ENCODE measurements at places on chromosomes 2 and 18.

GRCh38 chr2:240989451-240990265 is 8.8 kb upstream of the SNED1 start:
- peak; percentile 63 for DNase-seq

DNA sequence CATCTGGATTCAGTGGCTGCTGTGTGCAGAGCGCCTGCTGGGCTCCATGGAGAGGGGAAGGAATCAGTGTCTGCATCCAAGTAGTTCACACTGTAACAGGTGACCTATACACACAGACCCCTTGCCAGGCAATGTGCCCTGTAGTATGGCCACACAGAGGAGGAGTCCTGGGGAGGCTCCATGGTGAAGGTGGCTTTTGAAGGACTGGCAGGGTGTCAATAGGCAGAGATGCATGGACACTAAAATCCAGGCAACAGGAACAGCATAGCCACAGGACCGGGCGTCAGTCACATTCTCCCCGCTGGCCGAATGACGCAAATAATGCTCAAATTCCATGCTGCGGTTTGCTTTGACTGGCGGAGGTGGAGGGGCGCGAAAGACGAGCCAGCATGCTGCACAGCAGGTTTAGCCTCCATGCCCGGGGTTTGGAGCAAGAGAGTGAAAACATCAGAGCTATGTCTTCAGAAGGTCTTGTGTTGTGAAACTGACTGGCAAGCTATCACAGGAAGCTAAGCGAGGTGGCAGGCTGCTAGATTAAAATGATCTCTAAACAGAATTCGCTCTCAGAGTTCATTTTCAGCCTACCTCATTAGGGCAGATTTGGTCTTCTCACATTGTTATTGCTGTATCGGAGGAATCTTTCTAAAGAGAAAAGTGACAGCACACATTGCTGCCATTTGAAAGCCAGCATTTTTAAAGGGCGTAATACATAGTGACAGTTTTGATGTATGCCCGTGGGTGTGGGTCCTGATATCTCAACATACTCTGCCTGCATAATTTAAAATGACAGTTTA is 1.2 kb upstream of the CHMP1B start:
- DNase-seq = peak; percentile 54

GRCh38 chr18:49368876-49369440 is 91.5 kb downstream of the DYM start:
- DNase-seq = peak; percentile 30

- no peak for DNase-seq
Observed at GRCh38 chr2:150276737-150277136, 210.7 kb downstream of the RND3 start.

DNA sequence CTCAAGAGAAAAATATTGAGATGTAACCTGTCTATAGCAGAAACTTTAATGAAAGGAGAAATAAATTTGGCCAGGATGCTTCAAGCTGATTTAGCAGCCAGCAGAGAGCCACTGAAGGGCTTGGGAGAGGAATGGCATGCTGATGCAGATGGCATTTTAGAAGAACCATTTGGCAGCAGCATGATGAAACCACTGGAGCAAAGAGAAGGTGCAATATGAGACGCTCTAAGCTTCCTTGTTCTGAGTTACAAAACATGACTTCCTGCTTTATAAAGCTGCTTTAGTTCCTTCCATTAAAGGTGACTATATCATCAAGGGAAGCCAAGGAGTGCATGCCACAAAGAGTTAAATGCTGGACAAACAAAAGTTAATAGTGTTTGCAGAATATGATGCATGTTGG is 189.7 kb downstream of the PID1 start:
- DNase-seq = peak; percentile 8

GRCh38 chr2:236781933-236782816 is 212.6 kb downstream of the ACKR3 start:
- DNase-seq = no peak

- DNase-seq = no peak
Observed at GRCh38 chr2:219183151-219183772, 5.2 kb downstream of the RETREG2 start.

DNA sequence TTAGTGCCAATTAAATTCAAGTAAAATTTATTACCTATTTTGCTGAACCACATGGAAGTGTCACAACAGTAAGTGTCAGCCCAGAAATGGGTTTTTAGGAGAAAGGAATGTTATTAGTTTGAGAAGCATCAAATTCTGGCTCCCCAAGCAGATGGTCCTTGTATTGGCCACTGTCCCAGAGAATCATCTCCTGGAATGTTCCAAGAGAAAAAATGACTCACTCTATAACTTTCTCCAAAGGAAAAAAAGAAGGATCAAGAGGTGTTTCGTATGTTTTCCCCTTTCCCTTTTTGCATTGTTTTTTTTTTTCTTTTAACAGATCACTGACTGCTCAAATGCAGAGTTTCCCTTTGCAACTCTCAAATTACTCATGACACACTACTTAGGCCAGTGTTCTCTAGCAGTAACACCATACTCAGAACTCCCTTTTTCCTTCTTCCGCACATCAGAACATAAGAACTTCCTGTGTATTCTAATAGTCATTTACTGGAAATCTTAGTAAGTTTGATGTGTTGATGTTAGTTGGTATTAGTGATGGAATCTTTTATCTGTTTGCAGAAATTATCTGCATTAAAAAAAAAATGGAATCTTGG is 390.3 kb downstream of the GPD2 start:
- no peak for DNase-seq

DNA sequence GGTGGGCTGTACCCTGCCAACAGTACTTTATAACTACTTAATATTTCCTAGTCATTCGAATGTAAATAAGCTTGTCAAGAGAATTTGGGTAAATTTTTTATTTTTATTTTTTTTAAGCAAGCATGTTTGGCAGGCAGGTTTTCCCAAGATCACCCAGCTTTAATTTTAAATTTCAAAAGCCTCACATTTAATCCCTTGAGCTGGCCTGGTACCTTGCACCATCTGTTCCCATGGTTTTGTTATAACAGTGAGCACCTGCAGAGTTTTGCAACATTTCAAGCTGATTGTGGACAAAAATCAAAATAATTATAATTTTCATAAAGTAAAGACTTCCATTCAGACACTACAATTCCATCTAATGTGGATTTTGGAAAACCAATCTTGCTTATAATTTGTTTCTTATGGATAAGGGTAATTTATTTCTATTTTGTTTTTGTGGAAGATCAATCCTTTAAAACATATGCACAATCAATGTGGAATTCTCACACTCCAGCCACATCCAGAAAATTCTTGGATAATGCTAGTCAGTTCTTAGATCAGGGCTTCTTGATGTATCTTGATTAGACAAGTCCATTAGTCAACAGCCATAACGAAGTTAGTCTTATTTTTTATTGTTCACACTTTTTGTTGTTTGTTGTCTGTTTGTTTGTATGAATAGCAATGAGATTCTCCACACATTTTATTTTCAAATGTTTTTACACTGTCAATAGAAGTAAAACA is 689.3 kb downstream of the NR4A2 start:
- DNase-seq = no peak

DNA sequence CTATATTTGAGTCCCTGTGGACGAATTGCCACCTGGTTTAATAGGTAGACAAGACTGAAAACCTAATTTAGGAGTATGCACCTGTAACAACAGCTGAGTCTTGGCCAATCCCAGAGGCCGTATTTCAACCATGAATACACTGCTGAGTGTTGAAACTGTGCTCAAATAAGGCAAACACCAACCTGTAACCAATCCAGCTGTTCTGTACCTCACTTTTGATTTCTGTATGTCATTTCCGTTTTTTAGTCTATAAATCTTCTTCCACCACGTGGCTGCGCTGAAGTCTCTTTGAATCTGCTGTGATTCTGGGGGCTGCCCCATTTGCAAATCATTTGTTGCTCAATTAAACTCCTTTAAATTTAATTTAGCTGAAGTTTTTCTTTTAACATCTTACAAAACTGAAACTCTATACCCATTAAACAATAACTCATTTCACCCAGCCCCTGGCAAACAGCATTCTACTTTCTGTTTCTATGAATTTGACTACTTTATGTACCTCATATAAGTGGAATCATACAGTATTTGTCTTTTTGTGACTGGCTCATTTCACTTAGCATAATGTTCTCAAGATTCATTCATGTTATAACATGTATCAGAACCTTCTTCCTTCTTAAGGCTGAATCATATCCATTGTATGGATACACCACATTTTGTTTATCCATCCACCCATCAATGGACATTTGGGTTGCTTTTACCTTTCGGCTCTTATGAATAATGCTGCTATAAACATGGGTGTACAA is 7.5 kb upstream of the YPEL5 start:
- DNase-seq = no peak

DNA sequence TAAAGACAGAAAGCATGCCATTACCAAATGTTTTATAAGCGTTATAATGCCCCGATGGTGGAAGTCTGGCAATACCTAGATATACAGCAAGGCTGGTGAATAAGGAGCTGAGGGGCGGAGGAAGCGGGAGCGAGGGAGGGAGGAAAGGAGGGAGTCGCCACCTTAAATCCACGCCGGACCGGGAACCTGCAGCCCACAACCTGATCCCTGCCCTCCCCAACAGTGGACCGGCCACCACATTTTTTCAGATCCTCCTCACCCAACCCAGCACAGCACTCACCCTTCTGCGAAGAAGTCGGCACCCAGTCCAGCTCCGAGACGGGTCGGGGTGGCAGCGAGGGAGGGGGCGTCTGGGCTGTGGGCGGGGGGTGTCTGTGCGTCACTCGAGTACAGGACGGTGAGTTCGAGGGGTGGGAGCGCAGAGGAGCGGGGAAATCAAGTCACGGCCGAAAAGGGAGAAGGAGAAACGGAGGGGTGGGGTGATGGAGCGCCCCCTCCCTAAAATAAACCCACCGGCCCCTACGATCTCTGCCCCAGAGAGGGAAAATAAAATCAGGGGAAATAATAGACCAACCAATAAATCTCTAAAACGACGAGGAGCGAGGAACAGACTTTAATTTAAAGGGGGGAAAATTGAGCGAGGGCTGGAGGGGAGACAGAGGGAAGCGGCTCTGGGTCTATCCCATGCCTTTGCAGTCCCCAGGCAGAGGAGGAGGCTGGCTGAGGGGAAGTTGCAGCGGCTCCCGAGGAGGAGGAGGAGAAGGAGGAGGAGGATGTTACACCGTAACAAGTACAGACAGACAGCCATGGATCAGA is 96.5 kb upstream of the SERTAD2 start:
- peak; percentile 35 for DNase-seq

DNA sequence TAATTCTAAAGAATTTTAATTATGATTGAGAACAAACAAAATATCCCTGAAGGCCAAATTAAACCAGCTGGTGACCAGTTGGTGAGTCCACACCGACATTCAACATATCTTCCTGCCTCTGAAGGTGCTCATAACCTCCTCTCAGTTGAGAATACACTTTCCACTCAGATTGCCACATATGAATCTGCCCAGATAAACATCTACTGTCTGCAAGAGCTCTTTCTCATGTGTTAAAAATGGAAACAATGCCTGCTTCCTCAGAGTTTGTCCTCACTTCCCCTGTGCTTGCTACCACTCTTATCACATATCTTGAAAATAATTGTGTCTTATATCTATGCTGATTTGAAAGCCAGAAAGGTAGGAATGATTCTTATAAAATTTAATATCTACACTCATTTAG is 177.7 kb upstream of the GULP1 start:
- no peak for DNase-seq

- no peak for DNase-seq
Observed at GRCh38 chr18:39113790-39114189, 1548.2 kb upstream of the CELF4 start.

- no peak for DNase-seq
Observed at GRCh38 chr2:195601361-195601760, 55.7 kb upstream of the SLC39A10 start.

DNA sequence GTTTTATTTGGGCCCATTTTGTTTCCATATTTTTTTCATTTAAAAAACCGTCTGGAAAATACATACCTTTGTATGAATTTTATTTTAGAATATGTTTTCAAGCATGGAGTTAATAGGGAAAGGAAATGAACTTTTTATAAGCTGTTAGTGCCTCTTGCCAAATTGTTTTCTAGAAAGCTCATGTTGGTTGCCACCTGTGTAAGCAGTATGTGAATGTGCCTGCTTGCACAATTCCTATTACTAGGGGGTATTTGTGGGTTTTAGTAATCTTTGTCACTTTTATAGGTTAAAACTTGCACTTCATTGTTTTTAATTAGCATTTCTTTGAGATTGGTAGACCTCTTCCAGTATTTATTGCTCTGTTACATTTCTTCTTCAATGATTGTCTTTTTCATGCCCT is 107.3 kb downstream of the TANC1 start:
- no peak for DNase-seq

GRCh38 chr2:86074256-86074655 is 31.4 kb downstream of the POLR1A start:
- no peak for DNase-seq

- DNase-seq = peak; percentile 27
Observed at GRCh38 chr2:15316370-15316814, 244.7 kb downstream of the NBAS start.

- peak; percentile 70 for DNase-seq
Observed at GRCh38 chr2:74474899-74475298, 2.4 kb upstream of the MRPL53 start.

- DNase-seq = no peak
Observed at GRCh38 chr2:136029149-136029548, 43.7 kb upstream of the DARS1 start.

GRCh38 chr18:32346671-32347070 is 124.0 kb downstream of the GAREM1 start:
- peak; percentile 52 for DNase-seq

DNA sequence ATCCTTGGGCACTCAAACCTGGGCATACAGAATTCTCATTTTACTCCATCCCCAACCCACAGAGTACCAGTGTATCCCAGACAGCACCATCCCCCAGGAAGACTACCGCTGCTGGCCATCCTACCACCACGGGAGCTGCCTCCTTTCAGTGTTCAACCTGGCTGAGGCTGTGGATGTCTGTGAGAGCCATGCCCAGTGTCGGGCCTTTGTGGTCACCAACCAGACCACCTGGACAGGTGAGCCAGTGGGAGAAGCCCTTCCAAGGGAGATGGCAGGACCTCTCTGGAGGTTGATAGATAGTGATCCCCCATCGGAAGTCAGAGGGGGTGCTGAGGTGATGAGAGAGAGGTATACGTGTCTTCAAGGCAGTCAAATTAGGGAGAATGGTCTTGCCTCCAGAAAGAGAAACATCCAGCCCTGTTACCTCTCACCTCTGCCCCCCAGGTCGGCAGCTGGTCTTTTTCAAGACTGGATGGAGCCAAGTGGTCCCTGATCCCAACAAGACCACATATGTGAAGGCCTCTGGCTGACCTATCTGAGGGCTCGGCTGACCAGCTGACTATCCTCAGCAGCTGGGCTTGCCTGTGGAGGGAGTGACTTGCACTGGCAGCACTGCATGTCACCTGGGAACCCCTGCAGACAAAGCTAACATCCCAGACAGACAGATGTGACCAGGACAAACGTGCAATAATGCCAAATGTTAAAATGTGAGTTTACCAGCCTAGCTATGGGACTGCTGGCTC is 9.5 kb downstream of the PKDCC start:
- no peak for DNase-seq

- no peak for DNase-seq
Observed at GRCh38 chr2:189072036-189072435, 97.9 kb downstream of the COL3A1 start.

- no peak for DNase-seq
Observed at GRCh38 chr18:79530821-79531220, 135.1 kb downstream of the NFATC1 start.

Data from GM23338 (cell line).